ENCODE measurements at places on chromosomes 16 and 17. TPM values are rescaled to one million over a fixed set of nuclear protein-coding genes. Genes with fewer than 3 reads are reported as not detected.

RARA gene
- 26.2 TPM for total RNA-seq

TEX14 gene
- 0.09 TPM for total RNA-seq

KRT25 gene
- total RNA-seq = not detected

KCTD11 gene
- total RNA-seq = 3.0 TPM

NACA2 gene
- total RNA-seq = not detected

UTS2R gene
- 0.22 TPM for total RNA-seq

TUBD1 gene
- 13.8 TPM for total RNA-seq

CHST5 gene
- total RNA-seq = 0.20 TPM

TBC1D3G gene
- total RNA-seq = not detected

PCTP gene
- total RNA-seq = 33.8 TPM

CBFA2T3 gene
- total RNA-seq = 114 TPM

TMEM88 gene
- total RNA-seq = 1.4 TPM

MYOCD gene
- total RNA-seq = not detected

DNAAF1 gene
- not detected for total RNA-seq

PIGQ gene
- total RNA-seq = 43.7 TPM

C16orf96 gene
- not detected for total RNA-seq

MYL4 gene
- 183 TPM for total RNA-seq

NATD1 gene
- 5.4 TPM for total RNA-seq

SLFN13 gene
- 0.49 TPM for total RNA-seq

CCDC78 gene
- total RNA-seq = 14.4 TPM

ABI3 gene
- 0.09 TPM for total RNA-seq

ARHGDIG gene
- total RNA-seq = 1.6 TPM

NLRC3 gene
- 0.13 TPM for total RNA-seq

CX3CL1 gene
- 0.16 TPM for total RNA-seq

SLC47A1 gene
- not detected for total RNA-seq

CA4 gene
- total RNA-seq = 0.18 TPM

ABAT gene
- 0.31 TPM for total RNA-seq

PYY gene
- not detected for total RNA-seq

CLEC18C gene
- total RNA-seq = 0.62 TPM

HAP1 gene
- total RNA-seq = 0.09 TPM

RPS2 gene
- total RNA-seq = 4,794 TPM

TNFRSF13B gene
- 0.31 TPM for total RNA-seq

CTF1 gene
- total RNA-seq = 1.8 TPM

HSD3B7 gene
- 43.5 TPM for total RNA-seq

AGRP gene
- not detected for total RNA-seq

MOSMO gene
- total RNA-seq = 5.4 TPM

DNAI2 gene
- not detected for total RNA-seq

RASD1 gene
- 0.16 TPM for total RNA-seq

CIBAR2 gene
- not detected for total RNA-seq

ABCC6 gene
- total RNA-seq = not detected

TNK1 gene
- total RNA-seq = 5.5 TPM

EVI2A gene
- total RNA-seq = 0.13 TPM

GAS7 gene
- total RNA-seq = 0.33 TPM

TOP2A gene
- 282 TPM for total RNA-seq

RGS9 gene
- total RNA-seq = 0.73 TPM

GP1BA gene
- not detected for total RNA-seq

MRPL45 gene
- total RNA-seq = 64.4 TPM

Measured in K562 (cell line).